ENCODE measurements at places on chromosomes 3 and 15.

GRCh38 chr15:96270581-96271172 is 59.8 kb upstream of the NR2F2 start:
- no peak for DNase-seq

GRCh38 chr3:87390821-87391220 is 114.4 kb upstream of the POU1F1 start:
- DNase-seq: peak; percentile 0

- no peak for DNase-seq
Observed at GRCh38 chr15:71742964-71743363, 67.4 kb upstream of the NR2E3 start.

DNA sequence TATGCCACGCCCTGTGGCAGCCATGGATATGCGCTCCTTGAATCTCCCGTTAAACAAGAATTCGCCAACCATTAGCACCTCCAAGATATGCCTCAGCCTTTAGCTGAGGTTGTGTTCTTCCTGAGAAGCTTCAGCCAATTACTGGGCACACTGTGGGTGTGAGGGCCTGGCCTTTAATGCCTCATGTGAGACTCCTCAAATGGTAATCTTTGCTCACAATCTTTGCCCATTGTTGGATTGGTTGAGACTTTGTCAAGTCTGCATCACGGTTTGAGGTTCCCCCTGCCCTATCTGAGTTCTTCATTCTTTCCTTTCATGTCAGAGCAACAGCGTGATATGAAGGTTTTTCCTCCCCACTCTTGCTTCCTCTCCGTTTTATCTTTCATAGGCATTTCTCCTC is 108.1 kb upstream of the CCDC54 start:
- no peak for DNase-seq

GRCh38 chr15:66757030-66757429 is 55.0 kb downstream of the SMAD6 start:
- no peak for DNase-seq

Data from NCI-H69 (cell line).